ENCODE measurements at places on chromosomes 6 and 20.
A peak's percentile ranks its signal among the peaks of the same experiment; 100 is the strongest.

DNA sequence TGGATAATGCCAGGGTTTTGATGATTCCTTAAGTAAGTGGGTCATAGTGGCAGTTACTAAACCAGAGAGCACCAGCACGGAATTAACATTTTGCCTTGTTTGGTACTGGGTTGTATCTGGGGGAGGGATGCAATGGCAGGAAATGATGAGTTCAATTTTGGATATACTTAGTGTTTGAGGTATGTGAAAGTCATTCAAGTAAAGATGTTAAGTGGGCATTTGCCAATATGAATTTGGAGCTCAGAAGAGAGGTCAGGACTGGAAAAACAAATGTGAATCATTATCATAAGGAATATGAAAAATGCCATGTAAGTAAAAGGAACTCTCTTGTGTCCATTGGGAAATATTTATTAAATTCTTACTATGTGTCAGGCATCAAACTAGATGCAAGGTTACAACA lies 6.2 kb downstream of the PXT1 start:
- no peak for DNase-seq

DNA sequence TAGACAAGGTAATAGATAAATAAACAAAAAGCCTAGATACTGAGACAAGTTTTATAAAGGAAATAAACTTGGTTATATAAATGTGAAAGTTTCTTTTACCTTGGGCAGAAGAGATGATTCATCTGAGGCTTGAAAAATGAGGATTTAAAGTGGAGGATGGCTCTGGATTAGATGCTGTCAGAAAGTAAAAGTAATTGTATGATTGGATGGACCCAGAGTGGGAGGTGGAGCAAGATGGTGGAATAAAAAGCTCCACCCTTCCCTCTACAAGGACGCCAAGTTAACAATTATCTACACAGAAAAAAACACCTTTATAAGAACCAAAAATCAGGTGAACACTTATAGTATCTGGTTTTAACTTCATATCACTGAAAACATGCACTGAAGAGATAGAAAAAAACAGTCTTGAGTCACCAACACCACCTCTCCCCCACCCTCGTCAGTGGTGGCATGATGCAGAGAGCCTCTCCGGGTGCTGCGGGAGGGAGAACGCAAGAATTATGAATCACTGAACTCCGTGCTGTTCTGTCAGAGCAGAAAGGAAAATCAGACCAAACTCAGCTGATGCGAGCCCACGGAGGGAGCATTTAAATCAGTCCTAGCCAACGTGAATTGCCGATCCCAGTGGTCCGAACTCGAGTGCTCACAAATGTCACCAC lies 84.7 kb upstream of the GJE1 start:
- no peak for DNase-seq

- DNase-seq = peak; percentile 6
These were observed 271.8 kb downstream of the PRL start for GRCh38 chr6:22024973-22025467.

DNA sequence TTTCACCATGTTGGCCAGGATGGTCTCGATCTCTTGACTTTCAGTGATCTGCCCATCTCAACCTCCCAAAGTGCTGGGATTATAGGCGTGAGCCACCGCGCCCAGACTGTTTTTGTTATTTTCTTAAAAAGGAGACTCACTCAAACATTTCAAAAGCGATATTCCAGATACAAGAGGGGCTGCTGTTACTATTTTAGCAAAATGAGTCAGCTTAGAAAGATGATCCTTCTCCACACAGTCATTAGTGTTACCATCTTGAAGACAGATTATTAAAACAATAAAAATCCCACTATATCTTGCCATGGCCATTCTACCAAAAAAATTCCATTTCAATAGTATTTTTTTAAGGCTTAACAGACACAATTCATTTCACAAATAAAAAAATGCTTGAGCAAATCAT lies 102.8 kb downstream of the PREP start:
- DNase-seq = no peak

- peak; percentile 86 for DNase-seq
These were observed 101.5 kb downstream of the NOL4L start for GRCh38 chr20:32483351-32484224.

DNA sequence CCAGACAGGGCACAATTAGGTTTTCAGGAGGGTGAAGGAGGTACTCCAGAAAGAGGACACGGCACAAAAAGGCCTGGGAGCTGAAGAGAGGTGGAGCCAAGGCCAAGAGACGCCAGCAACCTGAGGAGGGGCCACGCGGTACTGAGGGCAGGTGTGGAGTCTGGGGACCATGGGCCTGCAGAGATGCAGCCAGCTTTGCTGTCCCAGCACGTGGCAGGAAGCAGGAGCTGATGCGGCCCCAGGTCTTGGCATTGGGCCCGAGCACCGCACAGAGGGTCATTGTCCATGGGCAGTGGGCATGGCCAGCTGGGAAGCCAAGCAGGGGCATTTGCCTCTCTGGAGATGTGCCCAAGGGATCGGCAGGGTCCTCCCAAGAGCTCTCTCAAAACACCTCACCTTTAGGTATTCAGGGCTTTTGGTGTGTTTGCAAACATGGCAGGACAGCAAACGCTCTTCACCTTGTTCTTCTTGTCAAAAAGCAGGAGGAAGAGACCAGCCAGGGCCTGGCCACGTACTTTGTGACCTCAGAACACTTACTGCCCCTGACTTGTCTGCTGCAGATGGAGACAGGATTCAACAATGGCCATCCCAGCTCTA lies 1.4 kb upstream of the BPIFB1 start:
- no peak for DNase-seq

GRCh38 chr6:40960742-40961430 lies 78.1 kb downstream of the UNC5CL start:
- DNase-seq = no peak

DNA sequence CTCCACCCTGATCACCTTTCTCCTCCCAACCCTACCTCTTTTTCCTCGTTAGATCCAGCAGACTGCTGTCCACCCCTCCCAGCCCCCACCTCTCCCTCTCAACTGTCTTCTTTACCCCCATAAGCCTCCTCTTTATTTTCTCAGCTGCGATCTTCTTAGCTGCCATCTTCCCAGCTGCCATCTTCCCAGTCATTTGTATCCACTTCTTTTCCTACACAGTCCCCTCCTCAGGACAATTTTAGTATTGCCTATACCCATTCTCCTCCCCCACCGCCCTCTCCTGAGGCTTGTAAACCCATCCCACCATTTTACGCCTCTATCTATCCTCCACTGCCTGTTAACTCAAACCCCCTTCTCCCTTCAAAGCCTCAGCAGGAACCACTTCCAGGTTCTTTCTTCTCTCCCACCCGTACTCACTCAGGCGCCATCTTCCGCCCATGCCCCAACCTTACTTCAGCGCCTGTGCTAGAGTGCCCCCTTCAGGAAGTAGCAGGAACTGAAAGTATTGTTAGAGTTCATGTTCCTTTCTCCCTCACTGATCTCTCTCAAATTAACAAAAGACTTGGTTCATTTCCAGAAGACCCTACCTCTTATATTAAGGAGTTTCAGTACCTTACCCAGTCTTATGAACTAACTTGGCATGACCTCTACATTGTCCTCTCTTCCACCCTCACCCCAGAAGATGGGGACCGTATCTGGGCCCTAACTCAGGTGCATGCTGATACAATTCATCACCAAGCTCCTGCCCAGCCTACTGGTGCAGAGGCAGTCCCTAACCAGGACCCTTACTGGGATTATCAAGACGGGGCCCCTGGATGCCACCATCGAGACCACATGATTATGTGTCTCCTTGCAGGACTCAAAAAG lies 236.0 kb downstream of the ADGRG6 start:
- DNase-seq = no peak

- peak; percentile 28 for DNase-seq
These were observed 89.0 kb upstream of the CEP85L start for GRCh38 chr6:118740372-118740771.

- DNase-seq = no peak
These were observed 627.8 kb downstream of the DOK5 start for GRCh38 chr20:55103188-55103587.

GRCh38 chr20:57210054-57210910 lies 56.2 kb downstream of the BMP7 start:
- no peak for DNase-seq

DNA sequence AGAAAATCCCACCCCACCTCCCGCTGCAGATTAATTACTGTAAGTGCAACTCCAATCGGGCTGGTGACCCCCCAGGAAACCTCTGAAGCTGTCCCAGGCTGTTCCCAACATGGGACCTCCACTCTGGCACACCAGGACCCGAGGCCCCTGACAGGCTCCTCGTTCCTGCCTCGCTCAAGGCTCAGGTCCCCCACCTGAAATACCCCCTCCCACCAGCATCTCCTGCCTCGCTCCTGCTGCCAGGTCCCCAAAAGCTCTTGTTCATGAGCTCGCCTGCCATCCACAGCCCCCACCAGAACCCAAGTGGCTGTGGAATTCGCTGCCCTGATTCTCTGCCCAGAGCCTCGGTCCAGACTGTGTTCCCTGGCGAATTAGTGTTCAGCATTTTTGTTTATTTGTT lies 26.1 kb downstream of the NPEPL1 start:
- DNase-seq = no peak

All from mesenchymal stem cell (in vitro differentiated cells and primary cell).